ENCODE measurements at places on chromosomes 12 and 14.

- DNase-seq: no peak
Observed at GRCh38 chr14:75568140-75568539, 10.3 kb upstream of the FLVCR2 start.

GRCh38 chr14:100114109-100114765, 45.2 kb downstream of the DEGS2 start:
- DNase-seq: no peak

- no peak for DNase-seq
Observed at GRCh38 chr14:74571901-74572725, 39.9 kb downstream of the LTBP2 start.

DNA sequence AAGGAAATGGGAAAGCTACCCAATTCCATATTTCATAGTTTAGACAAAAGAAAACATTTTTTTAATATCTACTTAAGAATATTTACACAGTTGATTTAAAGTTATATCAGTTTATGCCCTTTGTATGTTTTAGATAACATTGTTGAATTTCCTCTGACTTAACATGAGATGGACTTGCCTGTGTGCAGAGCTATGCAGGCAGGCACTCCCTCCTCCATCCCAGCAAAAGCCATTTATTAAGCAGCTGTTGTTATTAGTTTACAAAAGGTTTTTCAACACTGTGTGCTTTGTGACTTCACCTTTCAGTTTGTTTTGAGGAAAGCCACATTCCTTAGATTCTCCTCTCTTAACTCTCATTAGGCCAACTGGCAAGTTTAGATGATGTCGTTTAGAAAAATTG, 337.5 kb upstream of the PDE3A start:
- DNase-seq: no peak

GRCh38 chr12:24198070-24198469, 248.6 kb upstream of the SOX5 start:
- DNase-seq: no peak

DNA sequence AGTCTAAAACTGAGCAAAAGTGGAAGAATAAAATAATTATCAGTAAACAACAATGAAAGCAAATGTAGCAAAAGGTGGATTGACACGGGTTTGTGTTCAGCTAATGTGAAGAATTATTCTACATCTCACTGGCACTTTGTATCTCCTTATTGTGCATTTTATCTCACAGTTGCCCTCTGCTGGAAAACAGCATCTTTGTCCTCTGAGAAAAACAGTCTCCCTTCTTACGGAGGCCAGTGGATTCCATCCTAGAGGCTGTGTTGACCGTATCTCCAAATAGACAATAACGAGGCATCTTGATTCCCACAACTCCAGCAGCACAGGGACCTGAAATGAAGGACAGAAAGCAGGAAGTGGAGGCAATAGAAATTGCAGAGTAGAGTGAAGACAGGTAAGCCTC, 51.3 kb upstream of the PLBD1 start:
- no peak for DNase-seq

GRCh38 chr12:130710733-130711080, 5.4 kb downstream of the RIMBP2 start:
- DNase-seq: no peak

DNA sequence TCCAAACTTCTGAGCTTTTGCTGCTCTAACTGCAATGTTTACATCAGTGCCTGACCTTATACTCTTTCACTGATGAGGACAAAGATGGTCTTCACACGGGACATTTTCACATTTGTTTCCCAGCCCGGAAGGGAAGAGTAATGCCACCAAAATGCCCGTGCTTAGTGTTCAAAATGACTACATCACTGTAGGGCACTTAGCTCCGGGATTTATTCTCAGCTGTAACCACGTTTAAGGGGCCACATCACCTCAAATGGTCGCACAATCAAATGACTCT, 2.9 kb downstream of the GSG1 start:
- DNase-seq: no peak

DNA sequence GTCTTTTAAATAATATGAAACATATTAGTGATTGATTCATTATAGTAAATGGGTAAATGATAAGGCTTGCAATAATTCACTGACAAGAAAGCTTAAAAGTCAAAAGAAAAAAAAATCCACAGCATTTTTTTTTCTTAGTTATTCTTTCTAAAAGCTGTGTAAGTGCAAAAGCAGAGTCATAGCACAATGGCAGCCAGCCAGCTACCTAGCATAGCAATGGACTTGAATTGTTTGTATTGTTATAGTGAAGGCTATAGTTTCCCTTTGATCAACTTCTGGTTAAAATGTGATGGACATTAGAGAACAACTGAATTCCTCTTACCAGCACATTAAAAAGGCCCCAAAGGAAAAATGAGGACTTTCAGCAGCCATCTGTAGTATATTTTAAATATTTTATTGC, 232.1 kb downstream of the NAV3 start:
- DNase-seq: no peak

DNA sequence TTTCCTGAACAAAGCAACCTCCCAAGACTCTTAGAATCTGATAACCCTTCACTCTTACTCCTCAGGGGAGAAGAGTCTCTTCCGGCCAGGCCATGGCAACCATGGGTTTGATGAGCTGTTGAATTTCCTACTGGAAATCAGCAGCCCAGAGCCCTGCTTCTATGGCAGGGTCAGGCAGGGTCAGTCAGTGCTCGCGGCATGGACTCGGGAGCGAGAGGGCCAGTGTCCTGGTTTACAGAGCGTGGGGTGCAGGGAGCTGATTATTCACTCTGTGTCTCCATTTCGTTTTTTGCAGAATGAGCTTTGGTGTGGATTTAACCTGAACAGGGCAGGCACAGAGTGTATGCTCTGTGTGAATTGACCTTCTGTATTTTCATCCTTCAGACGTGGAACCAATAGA, 340.6 kb upstream of the SFSWAP start:
- DNase-seq: no peak

- DNase-seq: peak; percentile 63
Observed at GRCh38 chr12:116277467-116278278, at the start of gene MED13L. TSS of gene MED13L (minus strand) at chr12:116277693. CDS start at chr12:116277131, 562 bp downstream.

DNA sequence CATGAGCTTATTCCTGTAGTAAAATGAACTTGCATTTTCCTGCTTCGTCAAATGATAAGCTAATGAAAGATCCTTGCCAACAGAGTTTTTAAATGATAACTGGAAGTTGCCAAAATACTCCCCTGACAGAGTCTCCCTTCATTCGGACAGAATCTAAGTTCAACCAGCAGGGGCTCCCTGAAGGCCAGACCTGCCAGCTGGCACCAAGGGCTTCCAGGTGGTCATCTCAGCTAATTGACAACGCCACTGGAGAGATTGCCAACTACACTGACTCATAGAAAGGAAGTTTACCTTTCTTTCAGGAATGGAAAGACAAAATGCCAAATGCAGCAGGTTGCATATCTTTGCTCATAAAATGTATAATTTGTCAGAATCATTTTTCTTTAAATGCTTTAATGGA, 462.8 kb downstream of the GXYLT1 start:
- no peak for DNase-seq

GRCh38 chr14:100692859-100693558, 33.7 kb upstream of the DLK1 start:
- DNase-seq: no peak

DNA sequence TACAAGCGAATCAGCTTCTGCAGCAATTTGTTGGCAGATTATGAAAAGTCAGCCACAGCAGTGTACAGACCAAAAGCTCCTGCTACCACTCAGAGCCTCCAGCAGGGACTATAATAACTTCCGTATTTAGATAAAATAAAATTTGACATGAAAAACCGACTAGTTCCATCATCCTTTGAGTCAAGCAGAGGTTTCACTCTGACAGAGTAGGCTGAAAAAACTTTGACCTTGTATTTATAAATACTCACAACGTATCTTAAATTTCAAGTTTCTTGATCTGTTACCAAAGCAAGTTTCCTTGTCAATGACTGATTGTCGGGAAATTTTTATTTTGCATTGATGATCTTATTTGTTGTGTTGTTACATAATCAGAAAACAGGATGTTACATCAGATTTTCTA, 283.4 kb downstream of the DAD1 start:
- DNase-seq: no peak

GRCh38 chr12:25970916-25971653, 12.6 kb downstream of the RASSF8 start:
- no peak for DNase-seq

- no peak for DNase-seq
Observed at GRCh38 chr14:64510825-64511671, 6.5 kb downstream of the ZBTB1 start.

DNA sequence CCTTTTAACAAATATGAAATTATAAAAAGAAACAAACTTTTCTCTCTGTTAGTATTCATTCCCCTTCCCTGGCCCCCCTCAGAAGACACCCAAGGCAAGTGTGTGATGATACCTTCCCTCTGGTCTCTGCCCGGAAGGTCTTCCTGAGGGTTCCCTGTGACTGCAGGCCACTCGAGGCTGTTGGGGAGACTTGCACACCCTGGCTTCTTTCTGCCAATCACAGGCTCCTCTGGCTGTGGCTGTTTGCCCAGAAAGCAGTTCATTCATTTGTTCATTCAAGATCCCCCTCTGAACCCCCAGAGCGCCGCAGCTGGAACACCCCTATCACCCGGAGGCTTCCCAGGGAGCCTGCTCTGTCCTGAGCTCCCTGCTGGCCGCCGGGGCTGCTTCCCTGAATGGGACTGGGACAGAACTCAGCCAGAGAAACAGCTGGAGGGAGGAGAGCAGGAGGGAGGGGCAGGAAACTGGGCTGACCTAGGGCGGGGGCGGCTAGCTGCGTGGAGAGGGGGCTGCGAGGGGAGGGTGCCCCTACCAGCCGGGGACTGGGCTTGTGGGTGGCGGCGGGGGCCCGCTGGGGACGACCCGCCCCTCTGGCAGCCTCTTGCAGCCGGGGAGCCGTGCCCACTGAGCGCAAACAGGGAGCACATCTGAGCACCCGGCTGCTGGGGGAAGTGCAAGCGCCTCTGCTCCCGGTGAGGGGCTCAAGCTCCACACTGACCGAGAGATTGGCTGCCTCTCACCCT, at the start of gene CMKLR1:
Gene CMKLR1 (minus strand): TSS at position 397 of the 743 bp plus-strand sequence. CDS start 45,720 bp downstream, outside the sequence.
- DNase-seq: no peak

DNA sequence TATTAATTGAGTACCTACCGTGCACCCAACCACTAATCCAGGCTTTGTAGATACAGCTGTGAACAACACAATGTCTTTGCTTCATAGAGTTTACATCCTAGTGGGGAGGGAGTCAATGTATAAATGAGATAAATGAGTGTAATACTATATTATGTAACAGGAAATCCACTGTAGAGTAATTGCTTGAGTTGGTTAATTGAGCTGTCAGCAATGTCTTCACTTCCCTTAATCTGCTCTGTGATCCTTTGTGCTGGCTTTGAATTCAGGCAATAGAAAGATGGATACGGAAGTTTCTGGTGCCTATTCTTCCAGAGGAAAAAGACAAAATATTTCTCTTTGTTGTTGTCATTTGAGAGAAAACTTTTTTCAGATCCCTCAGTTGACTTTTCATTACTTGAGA, 104.0 kb upstream of the SLC16A7 start:
- DNase-seq: no peak

DNA sequence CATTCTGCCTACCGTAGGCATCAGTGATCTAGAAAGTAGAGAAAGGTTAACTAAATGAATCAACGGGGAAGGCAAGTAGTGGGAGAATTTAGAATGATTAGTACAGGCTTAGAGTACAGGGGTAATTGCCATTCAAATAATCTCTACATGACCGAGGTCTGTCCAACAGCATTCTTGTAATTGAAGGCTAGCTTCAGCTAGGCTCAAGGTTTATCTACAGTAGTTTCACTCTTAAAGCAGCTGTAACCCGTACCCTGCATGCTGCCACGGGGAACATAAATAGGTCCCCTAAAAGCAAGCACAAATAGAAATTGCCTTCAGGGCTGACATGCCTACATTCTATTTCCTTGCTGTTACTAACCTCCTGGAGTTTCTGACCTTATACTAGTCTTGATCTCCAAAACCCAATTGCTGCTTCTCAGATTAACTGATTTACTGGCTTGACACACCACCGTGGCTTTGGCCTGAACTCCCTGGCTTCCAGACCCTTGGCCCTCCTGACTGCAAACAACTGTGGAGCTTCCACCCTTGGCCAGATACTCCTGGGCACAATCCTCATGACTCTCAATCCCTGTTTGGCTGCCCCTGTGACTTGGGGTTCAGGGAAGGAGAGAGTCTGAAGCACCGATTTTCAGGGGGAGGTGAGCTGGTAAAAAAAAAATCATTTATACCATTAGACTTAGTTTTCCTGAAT, 242.1 kb upstream of the FOXN3 start:
- no peak for DNase-seq

GRCh38 chr14:52076334-52076733, 7.5 kb upstream of the NID2 start:
- DNase-seq: no peak

GRCh38 chr12:3553221-3553620, 62.2 kb downstream of the PRMT8 start:
- DNase-seq: no peak

DNA sequence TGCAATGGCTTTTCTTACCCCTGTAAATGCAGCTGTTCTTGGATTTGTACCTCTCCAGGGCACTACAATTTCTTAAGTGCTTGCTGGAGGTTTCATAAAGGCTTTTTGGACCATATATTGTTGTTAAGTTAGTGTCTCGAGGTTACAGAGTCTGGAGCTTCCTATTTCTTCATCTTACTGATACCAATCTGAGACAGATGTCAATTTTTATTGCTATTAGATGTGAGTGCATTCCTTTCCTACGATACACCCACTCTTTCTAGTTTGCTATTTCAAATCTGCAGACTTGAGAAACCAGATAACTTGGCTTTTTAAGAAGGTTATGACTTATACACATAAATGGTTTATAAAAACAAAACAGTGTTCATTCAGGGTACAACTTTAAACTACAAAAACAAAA, 2.1 kb downstream of the NOXRED1 start:
- DNase-seq: no peak

- no peak for DNase-seq
Observed at GRCh38 chr14:30243805-30244204, 315.2 kb upstream of the G2E3 start.

DNA sequence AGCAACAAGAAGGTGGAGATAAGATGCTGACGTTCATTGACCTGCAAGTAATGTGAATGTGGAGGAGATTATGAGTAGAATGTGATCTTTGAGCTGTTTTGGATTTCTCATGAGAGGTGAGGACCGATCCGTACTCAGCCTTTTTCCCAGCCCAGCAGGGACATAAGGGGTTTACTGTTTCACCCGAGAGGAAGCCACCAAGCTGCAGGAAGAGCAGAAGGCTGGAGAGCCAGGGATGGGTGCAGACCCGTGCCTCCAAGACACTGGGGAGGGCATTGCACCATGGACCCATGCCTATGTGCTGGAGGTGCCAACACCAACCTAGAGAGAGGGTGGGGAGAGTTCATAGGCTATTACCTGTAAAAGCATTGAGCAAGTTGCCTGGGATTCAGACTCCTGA, 206.0 kb upstream of the DIO3 start:
- no peak for DNase-seq

DNA sequence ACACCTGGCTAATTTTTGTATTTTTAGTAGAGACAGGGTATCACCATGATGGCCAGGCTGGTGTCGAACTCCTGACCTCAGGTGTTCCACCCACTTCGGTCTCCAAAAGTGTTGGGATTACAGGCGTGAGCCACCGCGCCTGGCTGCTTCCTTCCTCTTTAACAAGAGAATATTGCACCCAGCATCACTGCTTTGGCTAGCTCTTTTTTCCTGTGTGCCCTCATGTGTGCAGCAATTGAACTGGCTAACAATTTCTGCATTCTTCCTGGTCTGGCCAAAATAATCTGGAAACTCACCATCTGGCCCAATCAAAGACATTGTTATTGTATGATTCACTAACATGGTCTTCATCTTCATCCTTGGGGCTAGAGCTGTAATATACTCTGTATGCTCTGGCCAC, 2.7 kb upstream of the ASB8 start:
- no peak for DNase-seq
